ENCODE measurements at places on chromosomes 11 and 22. TPM values are rescaled to one million over a fixed set of nuclear protein-coding genes. Genes with fewer than 3 reads are reported as not detected.

The C11orf87 gene
- total RNA-seq = 90.7 TPM

The YPEL1 gene
- 48.4 TPM for total RNA-seq

The ANO1 gene
- 0.23 TPM for total RNA-seq

The C22orf23 gene
- total RNA-seq = 1.4 TPM

The OR51B5 gene
- total RNA-seq = 0.46 TPM

The OR9Q1 gene
- total RNA-seq = not detected

The LRRC32 gene
- 2.1 TPM for total RNA-seq

The NLRX1 gene
- total RNA-seq = 5.5 TPM

The RIN1 gene
- total RNA-seq = 1.4 TPM
